M059J (cell line): ENCODE measurements at places on chromosomes 4 and X.

DNA sequence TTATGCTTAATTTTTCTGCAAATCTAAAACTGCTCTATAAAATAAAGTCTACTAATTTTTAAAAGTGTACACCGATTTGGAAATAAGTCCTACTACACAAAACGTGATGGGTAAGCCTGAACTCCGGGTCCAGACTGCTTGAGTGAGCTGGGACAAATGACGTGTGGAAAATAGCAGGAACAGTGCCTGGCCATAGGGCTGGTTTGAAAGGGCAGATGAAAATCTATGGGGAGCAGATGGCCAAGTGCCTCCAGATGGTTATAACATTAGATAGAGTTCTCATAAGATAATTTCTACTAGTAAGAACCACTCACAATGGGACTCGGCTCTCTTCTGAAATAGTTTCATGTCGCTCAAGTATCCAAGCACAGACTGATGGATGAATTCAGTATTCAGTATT lies 52.5 kb downstream of the F11 start:
- no peak for DNase-seq

GRCh38 chr4:1413687-1414479 lies 7.6 kb upstream of the NKX1-1 start:
- DNase-seq = no peak

DNA sequence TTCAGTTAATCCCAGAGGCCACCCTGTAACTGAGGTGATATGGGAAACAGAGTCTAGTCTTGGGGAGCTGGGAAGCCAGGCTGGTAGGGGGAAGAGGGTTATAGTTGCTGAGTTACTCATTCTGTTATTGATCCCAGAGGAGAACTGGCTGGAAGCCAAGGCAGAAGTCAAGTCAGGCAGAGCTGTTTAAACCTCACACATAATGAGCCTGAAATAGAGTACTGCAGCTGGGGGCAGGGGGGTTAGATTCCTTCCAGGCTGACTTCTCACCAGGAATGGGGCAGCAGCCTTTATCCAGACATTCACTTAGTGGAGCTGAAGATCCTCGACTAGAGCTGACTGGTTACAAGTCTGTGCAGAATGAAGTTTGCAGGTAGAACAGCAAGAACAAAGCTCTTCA lies 144.9 kb downstream of the C4orf33 start:
- DNase-seq = no peak

- no peak for DNase-seq
Measured at GRCh38 chr4:181702864-181703495, 540.2 kb upstream of the TENM3 start.

GRCh38 chr4:24853142-24853541 lies 57.8 kb downstream of the SOD3 start:
- DNase-seq = peak; percentile 75

- DNase-seq = peak; percentile 20
Measured at GRCh38 chr4:179447308-179447707, 2005.1 kb upstream of the AGA start.

- DNase-seq = no peak
Measured at GRCh38 chrX:147779173-147779572, 132.5 kb upstream of the FMR1 start.

- DNase-seq = peak; percentile 2
Measured at GRCh38 chr4:42906891-42907759, 14.6 kb downstream of the GRXCR1 start.

- peak; percentile 32 for DNase-seq
Measured at GRCh38 chr4:9703391-9703790, 78.0 kb upstream of the DRD5 start.

DNA sequence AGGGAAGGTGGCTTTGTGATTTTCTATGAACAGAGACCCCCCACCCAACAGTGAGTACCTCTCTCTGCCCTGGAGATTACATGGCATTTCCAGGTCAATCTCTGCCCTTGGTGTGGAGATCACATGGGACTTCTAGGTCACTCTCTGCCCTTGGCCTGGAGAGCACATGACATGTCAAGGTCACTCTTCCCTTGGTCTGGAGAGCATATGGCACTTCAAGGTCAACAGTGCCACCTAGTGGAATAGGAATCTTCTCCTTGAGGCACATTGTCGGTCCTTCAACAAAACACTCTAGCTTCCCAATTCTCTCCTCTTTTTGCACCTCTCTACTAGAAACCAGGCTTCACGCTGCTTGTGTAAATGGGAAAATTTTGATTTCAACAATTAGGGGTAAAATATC lies 66.2 kb upstream of the TACR3 start:
- peak; percentile 37 for DNase-seq

- DNase-seq = no peak
Measured at GRCh38 chrX:149949743-149950436, 11.6 kb upstream of the EOLA2 start.

DNA sequence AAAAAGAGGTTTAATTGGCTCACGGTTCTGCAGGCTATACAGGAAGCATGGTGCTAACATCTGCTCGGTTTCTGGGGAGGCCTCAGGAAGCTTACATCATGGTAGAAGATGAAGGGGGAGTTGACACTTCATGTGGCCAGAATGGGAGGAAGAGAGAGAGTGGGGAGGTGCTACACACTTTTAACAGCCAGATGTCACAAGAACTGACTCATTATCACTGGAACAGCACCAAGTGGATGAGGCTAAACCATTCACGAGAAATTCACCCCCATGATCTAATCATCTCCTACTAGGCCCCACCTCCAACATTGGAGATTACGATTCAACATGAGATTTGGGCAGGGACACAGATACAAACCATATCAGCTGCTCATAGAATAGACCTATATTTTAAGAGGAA lies 255.8 kb downstream of the OPHN1 start:
- DNase-seq = peak; percentile 64

GRCh38 chr4:56387023-56388001 lies at the start of gene AASDH:
Gene AASDH, minus strand, starts transcription at chr4:56387491. Its CDS starts 3,192 bp downstream, at chr4:56384299.
- DNase-seq = peak; percentile 87

DNA sequence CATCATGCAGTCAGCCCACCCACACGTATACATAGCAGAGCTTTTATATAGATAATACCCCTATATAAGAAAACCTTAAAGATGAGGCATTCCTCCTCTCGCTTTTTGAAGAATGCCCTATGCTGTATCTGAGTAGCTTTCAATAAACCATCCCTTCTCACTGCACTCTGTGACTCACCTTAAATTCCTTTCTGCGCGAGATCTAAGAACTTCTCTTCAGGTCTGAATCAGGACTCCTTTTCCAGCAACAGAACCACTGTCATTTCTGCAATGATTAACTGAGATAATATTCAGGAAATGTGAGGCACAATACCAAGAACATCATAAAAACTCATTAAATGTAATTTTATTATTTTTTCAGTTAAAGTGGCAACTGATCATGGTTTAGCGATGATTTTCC lies 76.4 kb upstream of the DCLK2 start:
- peak; percentile 80 for DNase-seq

- DNase-seq = no peak
Measured at GRCh38 chr4:83323136-83323535, 11.5 kb downstream of the HPSE start.

GRCh38 chr4:17324386-17324830 lies 187.5 kb downstream of the QDPR start:
- DNase-seq = peak; percentile 73

DNA sequence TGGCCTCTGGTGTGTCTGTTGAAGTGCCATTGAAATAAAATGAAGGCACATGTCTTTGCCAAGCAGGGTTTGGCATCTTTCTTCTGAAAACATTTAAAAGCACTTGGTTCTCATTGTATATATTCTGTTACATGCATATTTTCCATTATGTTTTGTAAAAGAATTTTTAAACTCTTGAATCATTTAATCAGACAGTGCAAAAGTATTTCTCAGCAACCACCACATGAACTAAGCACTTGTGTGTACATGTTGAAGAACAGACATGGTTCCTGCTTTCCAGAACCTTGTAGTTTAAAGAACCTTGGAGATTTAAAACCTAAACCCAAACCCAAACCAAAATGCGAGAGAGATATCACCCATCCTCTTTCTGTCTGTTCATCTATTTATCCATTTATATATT lies 220.3 kb upstream of the GIMD1 start:
- DNase-seq = no peak
